ENCODE measurements at places on chromosomes 16 and 17.
A peak's percentile ranks its signal among the peaks of the same experiment; 100 is the strongest.

DNA sequence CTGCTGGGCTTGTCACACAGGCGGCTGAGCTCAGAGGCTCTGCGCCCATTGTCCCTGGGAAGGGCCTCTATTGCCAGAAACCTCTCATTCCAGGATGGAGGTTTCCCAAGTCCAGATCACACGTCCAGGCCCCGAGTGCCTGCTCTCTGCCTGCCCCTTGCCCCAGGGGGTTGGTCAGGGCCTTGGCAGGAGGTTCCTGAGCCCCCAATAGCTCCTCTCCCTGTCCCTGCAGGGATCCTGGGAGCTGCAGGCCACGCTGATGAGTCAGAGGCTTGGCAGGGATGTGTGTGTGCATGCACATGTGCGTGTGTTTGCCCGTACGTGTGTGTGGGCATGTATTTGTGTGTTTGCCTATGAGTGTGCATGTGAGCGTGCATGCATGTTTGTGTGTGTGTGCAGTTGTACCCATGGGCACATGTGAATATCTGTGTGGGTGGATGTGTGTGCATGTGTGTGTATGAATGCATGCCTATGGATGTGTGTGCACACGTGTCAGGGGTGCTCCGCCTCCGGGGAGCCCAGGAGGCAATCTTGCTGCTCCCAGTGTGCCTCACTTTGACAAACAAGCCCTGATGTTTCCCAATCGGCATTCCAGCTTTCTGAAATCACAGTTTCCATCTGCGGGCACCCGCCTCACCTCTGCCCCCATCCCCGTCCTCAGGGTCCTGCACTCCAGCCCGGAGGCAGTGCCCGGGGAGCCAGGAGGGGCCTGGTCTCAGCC, 98.4 kb upstream of the GSE1 start:
- DNase-seq: no peak

- DNase-seq: no peak
Measured at GRCh38 chr16:53065461-53066061, 10.8 kb downstream of the CHD9 start.

DNA sequence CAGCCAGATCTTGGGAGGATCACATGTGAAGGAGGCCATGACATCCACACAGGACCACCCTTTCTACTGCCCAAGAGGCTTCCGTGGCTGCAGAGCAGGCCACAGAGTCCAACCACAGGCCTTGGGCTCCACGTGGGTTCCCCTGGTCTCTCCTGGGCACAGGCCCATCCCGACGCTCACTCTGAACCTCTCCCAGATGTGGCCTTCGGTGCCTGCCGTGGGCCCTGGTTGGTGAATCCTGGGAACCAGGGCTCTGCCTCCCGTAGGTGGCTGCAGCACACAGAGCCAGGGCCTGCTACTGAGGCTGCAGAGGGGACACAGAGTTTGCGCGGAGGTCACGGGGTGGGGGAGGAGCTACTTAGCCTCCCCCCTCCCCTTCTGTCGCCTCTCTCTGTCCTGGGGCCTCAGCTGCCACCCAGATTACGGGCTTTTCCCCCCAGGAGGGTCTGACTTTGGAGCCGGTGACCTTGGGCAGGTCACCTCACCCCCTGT, 55.3 kb downstream of the ZFPM1 start:
- DNase-seq: no peak

DNA sequence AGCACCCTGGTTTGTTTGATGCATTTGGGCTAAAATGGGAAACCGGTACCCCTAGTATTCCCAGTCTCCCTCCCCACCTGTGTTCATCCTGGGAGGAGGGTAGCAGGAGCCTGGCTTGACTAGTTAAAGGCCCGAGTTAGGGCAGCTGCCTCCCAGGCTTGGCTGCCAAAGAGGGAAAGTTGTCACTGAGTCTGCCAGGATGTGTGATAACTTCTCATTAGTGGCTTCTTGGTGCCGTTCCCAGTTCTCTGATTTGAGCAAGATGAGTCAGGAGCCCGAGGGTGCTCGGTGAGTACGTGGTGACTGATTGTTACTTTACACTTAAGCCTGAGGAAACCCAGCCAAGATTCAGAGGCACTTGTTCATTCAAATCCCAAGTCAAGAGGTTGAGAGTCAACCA, 2.5 kb downstream of the KRT32 start:
- DNase-seq: no peak

- DNase-seq: no peak
Measured at GRCh38 chr17:83127431-83128160, 48.2 kb downstream of the METRNL start.

DNA sequence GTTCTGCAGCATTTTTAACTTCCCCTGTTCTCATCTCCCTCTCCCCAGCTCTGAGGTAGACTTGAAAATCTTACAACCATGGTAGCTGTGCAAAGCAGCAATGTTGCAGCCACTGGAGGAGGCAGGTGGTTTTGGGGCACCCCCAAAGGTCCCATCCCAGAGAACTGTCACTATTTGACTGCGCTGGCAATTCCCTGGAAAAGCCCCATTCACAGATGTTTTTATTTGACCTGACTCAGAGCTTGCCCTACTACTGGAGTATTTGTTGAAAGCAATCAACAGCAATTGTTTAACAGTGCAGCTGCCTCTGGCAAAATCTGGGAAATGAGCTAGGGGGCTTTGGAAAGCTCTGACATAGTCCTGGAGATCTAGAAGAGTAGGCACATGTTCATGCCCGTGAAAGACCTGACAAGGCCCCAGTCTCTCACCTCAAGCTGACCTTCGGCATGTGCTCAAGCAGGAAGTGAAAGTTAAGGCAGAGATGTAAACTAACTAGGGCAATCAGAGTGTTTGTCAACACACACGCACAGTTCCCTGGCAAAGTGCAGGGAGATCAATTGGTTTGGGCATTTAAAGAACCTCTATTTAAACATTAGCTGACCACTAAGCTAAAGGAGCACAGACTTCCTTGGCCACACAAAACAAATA, 19.7 kb upstream of the PIK3R5 start:
- DNase-seq: no peak

- peak; percentile 93 for DNase-seq
Measured at GRCh38 chr17:42561897-42562387, at the start of gene COASY. TSS of gene COASY (plus strand) at chr17:42562148. CDS start at chr17:42562623, 475 bp downstream.

DNA sequence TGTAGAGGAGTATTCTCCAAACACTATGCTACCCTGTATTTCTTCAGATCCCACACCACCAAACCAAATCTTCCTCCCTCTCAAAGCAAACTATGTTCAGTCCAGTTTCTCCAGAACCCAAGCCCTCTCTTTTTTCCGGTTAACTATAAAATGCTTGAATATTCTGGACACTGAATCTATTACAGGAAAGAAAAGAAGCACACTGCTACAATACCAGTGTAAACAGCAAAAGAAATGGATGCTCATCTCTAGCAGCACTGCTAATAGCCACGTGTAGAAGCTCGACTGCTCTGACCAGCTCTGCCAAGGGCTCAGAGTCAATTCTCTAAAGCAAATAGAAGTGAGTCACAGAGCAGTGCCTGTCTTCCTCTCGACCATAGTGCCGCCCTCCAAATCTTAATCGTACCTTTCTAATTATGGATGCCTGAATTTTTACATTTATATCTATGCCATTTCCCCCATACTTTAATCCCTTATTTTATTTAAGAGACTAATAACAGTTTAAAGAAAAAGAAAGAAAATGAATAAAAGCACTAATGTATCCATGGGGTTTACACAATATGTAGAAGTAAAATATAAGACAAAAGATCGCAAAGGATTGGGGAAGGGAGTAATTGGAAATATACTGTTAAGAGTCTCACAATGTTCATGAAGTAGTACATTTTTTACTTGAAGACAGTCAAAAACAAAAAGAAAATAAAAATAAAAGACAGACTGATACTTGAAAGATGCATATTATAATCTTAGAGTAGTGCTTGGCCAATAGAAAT, 154.5 kb downstream of the PARN start:
- DNase-seq: no peak

- DNase-seq: no peak
Measured at GRCh38 chr16:65767125-65767524, 599.4 kb upstream of the CDH5 start.

DNA sequence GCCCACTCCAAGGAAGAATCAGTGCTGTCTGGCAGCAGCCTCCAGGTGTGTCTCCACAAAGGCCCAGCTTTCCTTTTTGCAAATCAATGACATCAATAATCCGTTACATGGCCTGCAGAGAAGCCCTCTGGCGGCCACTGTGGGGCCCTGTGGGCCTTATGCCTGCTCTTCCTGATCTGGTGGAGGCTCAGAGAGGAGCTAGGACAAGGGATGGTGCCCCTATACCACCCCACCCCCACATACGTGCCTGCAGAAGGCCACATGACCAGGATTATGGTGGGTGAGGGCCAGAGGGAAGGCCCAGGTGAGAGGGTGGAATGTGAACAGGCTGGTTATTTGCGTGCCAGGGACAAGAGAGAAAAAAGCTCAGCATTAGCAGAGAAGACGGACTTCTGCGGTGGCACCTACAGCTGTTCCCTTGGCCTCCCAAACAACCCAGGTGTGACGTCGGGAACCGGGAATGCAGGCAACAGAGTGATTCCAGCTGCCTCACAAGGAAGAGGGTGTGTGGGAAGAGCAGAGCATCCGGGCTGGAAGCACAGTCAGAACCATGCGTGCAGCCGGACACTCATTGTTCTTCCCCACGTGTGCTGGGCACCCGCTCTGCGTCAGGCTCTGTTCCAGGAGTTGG, 22.5 kb downstream of the EIF4A3 start:
- DNase-seq: no peak

DNA sequence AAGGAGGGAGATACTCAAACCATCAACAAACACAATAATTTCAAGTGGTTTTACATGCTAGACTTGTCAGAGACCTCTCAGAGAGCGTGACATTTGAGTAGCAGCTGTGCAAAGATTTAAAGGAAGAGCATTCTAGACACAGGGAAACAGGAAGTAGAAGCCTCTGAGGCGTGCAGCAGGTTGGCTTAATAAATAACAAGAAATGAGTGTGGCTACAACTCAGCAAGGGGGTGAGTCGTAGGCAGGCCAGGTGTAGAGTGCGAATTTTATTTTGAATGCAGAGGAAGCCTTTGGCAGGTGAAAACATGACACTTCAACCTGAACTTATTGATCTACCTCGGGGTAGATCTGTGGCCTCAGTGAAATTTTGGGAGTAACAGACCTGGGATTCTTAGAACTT, 73.2 kb upstream of the MRTFB start:
- DNase-seq: no peak

GRCh38 chr16:12293913-12294312, 317.4 kb downstream of the SNX29 start:
- no peak for DNase-seq

DNA sequence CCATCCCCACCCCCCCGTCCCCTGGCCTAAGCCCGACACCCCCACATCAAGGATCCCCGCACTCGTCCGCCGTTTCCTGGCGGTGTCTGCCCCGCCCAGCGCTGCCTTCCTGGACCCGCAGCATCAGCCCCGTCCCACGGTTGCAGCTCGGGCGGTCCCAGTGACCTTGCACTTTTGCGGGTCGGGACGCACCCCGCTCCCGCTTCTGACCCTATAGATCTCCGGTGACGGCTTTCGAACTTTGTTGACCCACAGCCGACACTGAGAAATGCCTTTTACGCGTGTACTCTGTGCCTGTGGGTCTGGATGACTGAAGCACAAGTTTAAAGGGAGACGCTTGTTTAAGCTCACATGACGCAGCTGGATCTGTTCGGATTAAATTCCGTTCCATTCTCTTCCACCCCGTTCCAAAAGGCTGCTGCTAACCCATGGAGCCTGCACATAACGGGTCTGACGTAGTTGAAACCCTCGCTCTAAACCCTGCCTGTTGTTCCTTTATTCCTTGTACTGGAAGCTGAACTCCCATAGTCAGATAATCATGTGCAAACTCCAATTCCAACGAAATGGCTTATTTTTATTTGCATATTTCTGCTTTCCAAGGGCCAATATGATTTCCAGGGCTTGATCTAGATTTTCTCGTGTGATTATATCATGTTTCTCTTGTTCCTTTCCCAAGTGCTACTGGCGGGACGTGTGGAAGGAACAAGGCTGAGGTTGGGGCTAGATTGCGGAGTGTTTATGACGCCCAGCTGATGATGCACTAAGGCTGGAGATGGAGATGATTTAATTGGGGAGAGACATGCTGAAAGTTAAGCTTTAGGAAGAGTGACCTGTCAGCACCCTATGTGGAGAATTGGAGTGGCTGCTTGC, 834 bp downstream of the FLYWCH1 start:
- no peak for DNase-seq

DNA sequence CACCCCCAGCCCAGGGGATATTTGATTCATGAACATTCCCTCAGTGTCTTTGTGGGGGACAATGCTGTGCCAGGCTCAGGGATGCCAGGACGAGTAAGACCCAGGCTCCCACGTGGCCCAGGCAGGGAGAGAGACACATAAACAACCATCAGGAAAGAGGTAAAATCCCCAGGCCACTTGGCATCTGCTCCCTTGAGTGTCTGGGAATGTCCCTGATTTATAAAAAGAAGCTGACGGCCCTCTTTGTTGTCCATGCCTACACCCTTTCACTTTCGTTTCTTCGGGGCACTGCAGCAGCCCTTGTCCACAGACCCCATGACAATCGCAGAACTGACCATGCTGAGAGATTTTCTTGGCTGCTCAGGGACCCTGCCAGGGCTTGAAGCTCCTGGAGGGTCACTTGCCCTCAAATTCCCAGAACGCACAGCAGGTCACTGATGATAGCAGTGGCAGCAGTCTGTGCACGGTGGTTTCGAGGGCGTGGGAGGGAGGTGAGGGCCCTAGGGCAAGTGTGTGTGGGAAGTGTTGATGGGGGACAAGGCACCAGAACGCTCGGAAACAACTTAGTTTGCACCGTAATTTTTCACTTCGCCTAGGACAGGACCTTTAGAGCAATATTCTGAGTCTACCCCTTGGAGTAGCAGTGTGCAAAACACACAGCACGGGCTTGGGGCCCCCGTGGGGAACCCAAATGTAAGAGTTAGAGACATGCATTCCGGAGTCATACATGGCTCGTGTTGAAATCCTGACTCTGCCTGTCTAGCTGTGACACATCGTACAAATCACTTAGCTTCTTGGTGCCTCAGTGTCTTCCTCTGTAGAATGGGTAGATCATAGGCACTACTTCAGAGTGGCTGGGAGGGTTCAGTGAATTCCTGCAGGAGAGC, 4.7 kb downstream of the NOD2 start:
- no peak for DNase-seq

GRCh38 chr17:52140601-52141000, 17.9 kb downstream of the CA10 start:
- DNase-seq: no peak

DNA sequence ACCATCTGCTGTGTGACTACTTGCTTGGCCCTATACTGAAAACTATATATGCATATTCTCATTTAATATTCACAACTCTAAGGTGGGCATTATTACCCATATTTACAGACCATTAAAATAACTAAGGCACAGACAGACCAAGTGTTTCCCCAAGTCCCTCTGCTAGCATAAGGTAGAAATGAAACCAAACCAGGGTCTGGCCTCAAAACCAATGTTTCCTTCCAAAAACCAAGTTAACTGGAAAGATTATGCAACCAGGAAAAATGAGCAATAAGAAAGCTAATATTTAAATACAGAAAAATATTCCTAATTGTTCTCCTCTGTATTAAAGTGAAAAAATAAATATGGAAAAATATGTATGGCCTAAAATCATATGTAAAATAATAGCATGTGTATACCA, 50.1 kb downstream of the XPO6 start:
- no peak for DNase-seq

- DNase-seq: no peak
Measured at GRCh38 chr17:31385428-31386285, 5.8 kb upstream of the RAB11FIP4 start.

GRCh38 chr16:53960050-53960812, 256.3 kb downstream of the FTO start:
- no peak for DNase-seq

Data from stimulated activated CD4-positive, alpha-beta T cell treated with anti-CD3 and anti-CD28 coated beads, TNF-alpha, amount 100 ng/mL, for 48 hours (primary cell).